DMS153 (cell line): ENCODE measurements at places on chromosomes 4 and X.
A peak's percentile ranks its signal among the peaks of the same experiment; 100 is the strongest.

DNA sequence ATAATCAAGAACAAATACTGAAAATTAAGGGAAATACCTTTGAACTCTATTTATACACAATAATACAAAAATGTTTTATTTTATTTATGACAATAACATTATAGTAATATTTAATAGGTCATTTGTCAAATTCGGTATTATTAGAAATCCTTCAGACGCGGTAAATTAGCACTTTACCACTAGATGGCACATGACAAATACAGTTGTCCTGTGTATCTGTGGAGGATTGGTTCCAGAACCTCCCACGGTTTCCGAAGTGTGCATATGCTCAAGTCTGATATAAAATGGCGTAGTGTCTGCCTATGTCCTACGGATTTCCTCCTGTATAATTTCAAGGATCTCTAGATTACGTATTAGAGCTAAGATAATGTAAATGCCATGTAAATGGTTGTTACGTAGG lies 8.1 kb upstream of the LINC00632 start:
- DNase-seq = peak; percentile 11

- DNase-seq = no peak
These were observed 107.7 kb downstream of the SMIM20 start for GRCh38 chr4:26021417-26022345.

GRCh38 chr4:54542540-54543041 lies 115.2 kb upstream of the KIT start:
- no peak for DNase-seq

GRCh38 chr4:95850161-95850560 lies 10.3 kb downstream of the PDHA2 start:
- no peak for DNase-seq

DNA sequence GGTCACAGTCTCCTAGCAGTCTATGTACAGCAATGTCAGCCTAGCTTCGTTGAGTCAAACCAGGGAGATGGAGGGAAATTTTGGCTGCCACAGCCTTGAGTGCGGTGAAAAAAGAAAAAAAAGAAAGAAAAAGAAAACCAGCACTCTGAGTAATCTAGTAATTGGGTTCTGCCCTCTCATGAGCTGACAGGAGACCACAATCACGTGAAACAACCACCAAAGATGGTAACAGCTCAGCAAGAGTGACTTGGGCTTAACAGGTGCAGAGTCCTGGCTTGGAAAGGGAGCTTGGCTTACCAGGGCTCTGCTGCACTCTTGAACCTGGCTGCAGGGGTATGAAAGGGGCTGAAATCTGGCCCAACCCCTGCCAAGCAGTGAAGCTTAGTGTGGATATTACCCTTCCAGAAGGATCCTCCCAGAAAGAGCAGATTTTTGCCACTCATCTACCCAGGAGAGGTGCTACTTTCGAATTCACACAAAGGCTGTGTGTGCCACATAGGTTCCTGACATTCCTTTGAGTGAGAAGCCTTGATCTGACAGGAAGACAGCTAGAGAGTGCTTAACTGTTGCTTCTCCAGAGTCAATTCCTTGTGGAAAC lies 350.3 kb downstream of the PTTG2 start:
- no peak for DNase-seq

DNA sequence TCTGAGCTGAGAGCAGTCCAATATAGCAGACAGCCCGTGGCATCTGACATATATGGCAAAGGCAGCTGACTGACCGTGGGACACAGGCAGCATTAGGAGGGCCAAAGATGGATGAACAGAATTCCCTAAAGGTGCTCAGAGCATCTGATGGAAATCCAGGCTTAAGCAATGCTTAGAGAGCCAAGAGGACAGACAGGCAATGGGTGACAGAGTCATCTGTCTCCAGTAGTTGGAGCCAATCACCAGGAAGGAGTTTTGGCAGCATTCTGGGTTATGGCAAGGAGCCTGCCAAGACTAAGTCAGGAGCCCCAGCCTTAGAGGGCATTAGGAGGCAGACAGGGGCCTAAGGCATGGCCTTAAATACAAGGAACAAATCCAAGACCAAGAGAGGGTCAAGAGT lies 153.3 kb upstream of the USP9X start:
- no peak for DNase-seq

DNA sequence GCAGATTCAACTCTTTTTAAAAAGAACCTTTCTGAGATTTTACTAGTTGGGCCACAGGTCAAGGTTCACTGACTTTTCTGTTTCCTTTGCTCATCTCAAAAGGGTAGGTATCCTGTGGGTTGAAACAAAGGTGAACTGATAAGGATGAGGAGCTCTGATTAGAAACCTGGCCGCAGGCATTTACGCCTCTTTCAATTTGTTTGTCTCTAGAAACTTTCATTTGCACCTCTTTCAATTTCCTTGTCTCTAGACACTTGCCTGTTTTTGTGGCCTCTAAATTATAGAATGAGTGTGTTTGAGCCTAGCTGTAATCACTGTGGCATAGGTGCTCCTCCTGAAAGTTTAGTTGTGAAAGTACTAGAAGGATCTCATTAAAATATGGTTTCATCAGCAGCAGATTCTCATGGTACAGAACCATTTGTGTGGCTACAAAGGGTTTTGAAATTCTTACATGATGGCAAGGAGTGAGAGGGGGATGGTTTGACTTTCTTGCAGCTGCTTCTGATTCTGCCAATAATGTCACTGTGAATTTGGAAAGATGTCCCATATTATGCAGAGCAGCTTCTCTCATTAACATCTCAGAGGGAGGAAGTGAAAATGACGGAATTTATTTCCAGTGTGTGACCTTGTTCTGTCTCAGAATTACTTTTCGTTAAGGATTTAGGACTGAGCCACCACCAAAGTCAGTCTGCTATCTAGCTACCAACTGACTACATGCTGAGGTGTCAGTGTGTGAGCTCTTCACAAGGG lies 142.2 kb downstream of the SH2D1A start:
- no peak for DNase-seq

DNA sequence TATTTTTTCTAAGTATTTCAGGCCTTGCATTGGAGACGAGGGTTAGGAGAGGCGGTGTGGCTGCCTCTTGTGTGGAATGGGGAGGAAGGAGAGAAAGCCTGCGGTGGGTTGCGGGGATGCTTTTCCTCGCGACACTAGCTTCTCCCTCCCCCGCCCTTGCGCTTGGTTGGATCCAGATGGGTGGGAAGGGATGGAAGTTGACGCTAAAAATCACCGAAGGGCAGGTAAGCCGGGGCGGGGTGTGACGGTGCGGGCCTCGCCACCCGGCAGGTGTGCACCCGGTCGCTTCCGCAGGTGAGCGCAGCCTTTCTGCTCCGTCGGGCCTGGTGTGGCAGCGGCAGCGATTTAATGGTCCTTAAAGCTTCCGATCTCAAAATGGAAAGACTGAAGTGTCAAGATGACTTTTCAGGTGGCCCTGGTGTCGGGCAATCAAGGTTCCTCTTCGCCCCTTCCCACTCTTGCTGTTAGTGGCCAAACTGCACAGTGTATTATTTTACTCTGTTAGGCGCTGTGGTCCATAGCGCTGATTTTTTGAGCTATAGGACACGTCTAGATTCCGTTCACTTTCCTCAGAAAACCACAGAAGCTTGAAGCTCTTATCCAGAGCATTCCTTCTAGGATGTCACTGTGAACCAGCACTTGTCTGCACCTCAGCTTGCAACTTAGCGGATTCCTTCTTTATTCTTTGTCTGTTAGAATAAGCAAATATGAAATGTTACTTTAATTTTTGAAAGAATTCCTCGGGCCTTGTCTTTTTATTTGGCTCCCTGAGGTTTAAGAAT lies 765 bp downstream of the ENOPH1 start:
- peak; percentile 12 for DNase-seq

DNA sequence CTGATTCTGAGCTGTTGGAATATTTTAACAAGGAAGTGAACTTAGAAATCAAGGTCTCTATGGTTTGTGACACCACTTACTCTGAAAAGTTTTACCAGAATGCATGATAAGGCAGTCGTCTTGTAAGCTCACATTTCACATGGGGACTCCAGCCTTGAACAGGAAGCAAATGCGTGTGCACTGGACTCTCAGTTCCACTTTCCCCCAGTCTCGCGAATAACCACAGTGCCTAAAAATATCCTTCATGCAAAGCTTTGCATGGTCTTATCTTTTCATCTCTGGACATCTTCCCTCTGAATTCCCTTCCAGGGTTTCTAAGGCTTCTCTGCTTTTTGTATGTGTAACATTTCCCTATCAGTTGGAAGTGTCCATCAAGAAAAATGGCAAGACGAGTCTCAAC lies 581.8 kb downstream of the NLGN4X start:
- DNase-seq = no peak

GRCh38 chr4:52825460-52826090 lies 36.5 kb upstream of the RASL11B start:
- no peak for DNase-seq

- DNase-seq = no peak
These were observed 18.9 kb downstream of the LEF1 start for GRCh38 chr4:108149588-108150380.

DNA sequence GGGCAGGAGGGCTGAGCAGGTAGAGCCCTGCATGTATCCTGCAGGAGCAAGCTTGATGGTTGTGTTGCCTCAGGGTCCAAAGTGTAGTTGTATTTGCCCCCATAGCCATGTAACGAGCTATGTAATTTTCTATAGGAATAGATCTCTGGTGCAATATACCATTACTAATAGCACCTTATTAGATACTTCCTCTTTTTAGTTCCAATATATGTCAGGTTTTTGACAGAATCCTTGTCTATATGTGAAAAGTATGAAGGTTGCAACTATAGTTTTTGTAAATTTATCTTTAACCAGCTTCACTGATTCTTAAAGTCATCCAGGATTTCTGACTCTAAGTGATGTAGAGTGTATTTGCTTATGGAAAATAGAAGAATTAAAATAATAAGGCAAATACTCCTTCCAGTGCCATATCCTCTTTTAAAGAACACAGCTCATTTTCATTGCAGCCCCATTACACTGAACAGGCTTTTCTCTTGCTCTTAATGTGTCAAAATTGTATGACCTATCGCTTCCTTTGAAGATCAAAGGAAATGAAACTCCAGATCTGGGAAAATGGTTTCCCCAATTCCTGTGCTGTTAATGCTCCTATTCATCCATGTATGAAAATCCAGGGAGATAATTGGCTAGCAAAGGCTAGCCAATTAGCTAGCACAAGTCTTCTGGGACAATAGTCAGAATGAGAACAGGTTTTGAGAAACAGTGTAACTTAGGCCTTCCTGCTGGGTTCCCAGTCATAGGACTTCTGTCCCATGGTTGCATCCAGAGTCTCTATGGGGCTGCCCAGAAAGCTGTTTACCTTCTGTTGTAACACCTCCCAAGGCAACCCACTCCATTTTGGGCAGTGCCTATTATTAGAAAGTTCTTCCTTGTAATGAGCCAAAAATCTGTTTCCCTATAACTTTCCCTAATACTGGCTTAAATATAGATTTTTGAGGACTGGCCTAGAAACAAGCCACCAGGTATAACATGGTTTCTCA lies 90.6 kb downstream of the TSPAN7 start:
- no peak for DNase-seq

DNA sequence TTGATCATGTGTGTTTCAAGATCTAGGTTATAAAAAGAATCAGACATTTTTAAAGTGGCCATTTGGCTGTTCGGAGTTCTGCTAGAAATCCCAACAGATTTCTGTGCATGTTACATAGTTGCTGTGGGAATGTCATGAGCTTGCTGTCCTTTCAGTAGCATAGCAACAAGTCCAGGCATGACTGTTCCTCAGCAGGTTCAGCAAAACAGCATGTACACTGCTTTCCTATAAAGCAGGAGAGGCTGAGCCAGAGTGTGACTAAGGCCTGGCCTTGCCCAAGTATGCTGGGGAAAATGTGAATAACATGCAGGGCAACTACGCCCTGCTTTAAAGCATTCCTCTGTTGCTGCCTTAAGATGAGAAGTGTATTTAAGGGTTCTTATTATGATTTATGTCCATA lies 217.1 kb upstream of the SMIM31 start:
- no peak for DNase-seq

GRCh38 chr4:100754751-100755150 lies 236.9 kb upstream of the EMCN start:
- DNase-seq = no peak

DNA sequence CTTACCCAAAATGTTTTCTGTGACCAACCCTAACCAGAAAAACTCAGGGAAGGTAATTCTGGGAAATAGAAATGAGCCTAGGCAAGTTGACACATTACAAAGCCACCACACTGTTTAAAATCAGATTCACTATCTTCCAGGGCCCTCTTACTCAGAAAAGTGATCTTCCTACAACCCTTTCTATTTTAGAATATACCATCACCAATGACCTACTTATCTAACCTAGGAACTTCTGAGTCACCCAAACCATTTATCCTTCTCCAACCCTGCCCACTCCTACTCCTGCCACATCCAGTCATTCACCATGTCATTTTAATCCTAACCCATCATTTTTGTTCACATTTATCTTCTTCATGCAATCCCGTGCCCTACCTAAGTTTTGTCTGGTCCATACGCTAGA lies 89.9 kb downstream of the FTHL17 start:
- no peak for DNase-seq

- no peak for DNase-seq
These were observed 393 bp downstream of the SH3KBP1 start for GRCh38 chrX:19886883-19887531.

- DNase-seq = no peak
These were observed 61.9 kb downstream of the ASB9 start for GRCh38 chrX:15207994-15208393.

GRCh38 chr4:177265729-177266128 lies 43.9 kb upstream of the NEIL3 start:
- no peak for DNase-seq

GRCh38 chr4:54098375-54098774 lies 1.6 kb upstream of the GSX2 start:
- no peak for DNase-seq

- no peak for DNase-seq
These were observed 33.3 kb upstream of the CXCL6 start for GRCh38 chr4:73803213-73803612.

GRCh38 chr4:97994765-97995465 lies 148.4 kb downstream of the STPG2 start:
- DNase-seq = no peak

- no peak for DNase-seq
These were observed 197.6 kb upstream of the KLF3 start for GRCh38 chr4:38466401-38466800.

- DNase-seq = no peak
These were observed 7.6 kb upstream of the VEGFD start for GRCh38 chrX:15391850-15392249.

- DNase-seq = no peak
These were observed 70.6 kb downstream of the ARFIP1 start for GRCh38 chr4:152850377-152850776.

DNA sequence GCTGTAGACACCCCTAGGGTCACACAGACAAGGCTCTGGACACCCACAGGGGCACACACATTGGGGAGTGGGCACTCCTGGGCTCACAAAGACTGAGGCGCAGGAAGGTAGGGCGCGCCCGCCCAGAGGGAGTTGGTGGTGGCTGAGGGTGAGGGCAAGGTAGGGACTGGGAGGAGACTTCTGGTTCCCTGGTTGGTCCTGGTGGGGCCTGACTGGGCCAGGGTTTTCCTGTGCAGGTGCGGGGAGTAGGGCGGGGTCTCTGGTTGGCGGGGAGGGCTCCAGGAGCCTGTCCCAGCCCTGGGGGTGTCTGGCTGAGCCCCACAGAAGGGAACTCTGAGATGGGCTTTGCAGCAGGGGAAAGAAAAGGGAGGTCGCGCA lies 6.7 kb upstream of the WAS start:
- DNase-seq = no peak
